ENCODE measurements at places on chromosomes 1 and 21. TPM values are rescaled to one million over a fixed set of nuclear protein-coding genes. Genes with fewer than 3 reads are reported as not detected.

CD34 gene
- not detected for polyA plus RNA-seq

DNA sequence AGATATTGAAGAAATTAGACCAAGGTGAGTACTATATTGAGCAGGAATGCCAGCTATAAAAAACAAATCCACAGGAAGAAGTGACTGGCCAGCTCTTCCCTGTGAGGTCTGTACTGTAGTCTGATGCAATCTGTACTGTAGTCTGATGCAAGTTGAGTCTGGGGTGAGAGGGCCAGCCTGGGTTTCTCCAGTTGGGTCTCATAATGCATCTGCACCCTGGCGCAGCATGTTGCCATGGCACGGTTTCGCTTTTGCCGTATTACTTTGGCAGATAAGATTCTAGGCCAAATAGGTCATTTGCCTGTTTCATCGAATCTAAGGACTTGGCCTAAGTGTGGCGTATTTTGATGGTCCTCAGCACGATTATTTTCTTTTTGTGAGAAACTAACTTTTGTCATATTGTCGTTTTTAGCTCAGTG is 24.4 kb upstream of the PGD start:
- no peak for DNase-seq

DNA sequence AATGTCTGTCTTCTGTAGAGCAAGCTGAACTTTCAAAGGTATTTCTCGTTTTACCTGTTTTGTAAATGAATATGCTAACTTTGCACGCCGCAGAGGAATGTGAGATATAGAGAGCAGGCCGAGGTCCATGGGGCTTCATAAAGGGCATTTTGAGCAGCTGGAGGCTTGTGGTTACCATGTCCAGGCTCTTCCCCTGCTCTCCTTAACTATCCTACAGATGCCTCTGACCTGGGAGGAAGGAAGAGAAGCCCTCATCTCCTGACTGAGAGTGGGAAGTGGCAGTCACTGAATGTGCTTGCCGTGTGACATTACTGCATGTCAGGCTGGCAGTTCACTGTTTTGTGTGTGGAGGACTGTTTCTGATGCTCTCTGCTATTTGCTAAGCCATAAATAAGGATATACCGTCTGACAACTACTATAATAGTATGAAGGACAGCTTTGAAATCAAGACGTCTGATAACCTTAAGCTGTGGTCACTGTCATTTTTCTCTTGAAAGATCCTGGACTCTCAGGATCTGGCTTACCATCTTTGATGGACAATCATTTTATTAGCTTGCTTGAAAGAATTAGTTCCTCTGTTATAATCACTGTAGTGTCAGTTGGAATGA is 92.2 kb downstream of the DYRK1A start:
- no peak for DNase-seq

GRCh38 chr1:171799166-171799565 is 17.7 kb downstream of the METTL13 start:
- DNase-seq = no peak

- peak; percentile 40 for DNase-seq
These were observed 10.9 kb upstream of the IFI16 start for GRCh38 chr1:158998781-158999161.

GRCh38 chr1:42930178-42931107 is 28.2 kb downstream of the SLC2A1 start:
- DNase-seq = no peak

DNA sequence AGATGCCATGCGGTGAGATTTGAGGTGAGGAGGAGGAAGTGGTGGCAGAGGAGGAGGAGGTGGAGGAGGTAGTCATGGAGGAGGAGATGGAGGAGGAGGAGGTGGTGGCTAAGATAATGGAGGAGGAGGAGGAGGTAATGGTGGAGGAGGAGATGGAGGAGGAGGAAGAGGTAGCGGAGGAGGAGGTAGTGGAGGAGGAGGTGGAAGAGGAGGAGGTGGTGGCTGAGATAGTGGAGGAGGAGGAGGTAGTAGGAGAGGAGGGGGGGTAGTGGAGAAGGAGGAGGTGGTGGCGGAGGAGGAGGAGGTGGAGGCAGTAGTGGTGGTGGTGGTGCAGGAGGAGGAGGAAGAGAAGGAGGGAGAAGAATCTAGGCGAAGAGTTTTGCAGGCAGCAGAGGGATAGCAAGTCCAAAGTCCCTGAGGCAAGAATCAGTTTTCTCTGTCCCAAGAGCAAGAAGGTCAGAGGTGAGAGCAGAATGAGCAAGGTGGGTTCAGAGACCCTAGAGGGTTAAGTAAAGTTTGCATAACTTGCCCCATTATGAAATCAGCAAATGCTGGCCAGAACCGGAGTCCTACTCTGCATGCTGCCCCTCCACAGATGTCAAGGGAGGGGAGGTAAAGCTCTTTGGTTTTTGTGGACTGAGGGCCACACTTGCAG is 38.9 kb upstream of the GNPAT start:
- DNase-seq = no peak

GRCh38 chr21:41407541-41408460 is 18.2 kb upstream of the MX1 start:
- no peak for DNase-seq

DNA sequence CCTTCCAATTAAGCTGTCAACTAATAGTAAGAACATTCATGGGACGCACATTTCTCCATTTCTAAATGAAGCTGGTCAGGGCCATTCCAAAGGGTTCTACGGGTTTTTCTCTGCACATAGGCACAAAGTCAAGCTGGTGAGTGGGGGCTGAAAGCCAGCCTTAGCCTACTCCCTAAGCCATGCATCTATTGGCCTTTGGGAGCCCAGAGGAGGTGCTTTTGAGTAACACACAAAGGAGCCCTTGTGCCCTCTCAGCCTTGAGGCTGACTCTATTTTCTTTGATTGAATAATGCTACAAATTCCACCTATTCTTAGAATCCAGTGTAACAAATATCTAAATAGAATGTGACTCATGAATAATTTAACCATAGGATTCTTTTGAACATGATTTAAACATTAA is 73.6 kb downstream of the RGS13 start:
- DNase-seq = peak; percentile 87

GRCh38 chr1:8473121-8473875 is 155.4 kb downstream of the SLC45A1 start:
- DNase-seq = peak; percentile 55

DNA sequence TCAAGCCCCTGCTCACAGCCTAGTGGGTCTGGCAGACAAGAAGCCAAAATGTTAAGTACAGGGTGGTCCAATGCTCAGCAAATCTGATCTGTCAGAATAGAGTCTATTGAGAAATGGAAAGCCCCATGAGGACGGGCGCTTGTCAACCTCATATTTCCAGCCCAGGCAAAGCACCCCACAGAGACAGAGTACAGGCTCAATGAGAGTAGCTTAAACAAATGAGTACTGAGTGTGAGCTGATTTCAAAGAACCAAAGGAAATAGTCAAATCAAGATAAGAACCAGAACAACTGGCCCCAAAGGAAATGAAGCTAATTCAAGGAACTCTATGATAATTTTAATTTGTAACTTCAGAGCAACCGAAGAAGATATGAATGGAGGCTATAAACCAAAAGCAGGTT is 44.6 kb upstream of the SLC30A1 start:
- DNase-seq = no peak

ZNF683 gene
- not detected for polyA plus RNA-seq

S100A12 gene
- polyA plus RNA-seq = not detected

DNA sequence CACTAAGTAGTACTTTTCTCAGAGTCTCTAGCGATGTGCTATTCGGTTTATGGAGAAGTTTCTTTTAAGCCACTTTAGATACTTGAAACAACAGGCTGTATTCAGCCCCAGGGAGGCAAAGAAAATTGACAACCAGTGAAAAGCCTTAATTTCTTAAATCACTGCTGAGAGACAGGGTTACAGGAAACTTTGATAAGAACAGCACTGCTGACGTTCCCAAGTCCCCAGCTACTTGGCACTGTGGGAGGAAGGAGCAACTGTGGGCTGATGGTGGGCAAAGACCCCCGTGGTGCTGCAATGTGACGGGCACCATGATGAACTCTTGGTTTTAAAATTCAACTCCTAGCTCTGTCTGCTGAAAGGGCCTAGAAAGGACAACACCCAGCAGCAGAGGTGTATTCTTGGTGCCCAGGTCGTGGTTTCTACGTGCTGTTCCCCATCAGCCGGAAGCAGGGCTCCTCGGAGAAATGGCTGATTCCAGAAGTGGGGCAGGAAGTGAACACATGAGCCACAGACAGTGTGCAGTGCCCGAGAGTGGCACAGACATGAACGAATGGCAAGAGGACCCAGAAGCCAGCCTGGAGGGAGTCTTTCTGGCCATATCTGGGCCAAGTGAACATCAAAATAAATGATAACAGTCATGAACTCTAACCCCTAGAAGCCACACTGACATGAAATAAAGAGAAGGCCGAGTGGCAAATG is 5.3 kb downstream of the PTTG1IP start:
- DNase-seq = no peak

DNA sequence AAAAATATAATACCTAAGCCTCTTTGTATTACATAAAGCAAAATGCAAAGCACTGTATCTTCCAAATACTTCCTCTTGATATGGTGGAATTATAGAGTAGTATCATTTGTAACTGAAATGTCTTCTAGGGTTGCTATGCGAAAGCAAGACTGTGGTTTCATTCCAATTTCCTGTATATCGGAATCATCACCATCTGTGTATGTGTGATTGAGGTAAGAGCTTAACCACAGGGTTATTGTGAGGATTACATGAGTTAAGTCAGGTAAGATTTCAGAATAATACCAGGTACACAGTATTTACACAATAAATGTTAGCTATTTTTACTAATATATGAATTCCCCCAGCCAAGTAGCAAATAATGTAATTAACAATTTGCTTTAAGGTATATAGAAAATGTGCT is 24.7 kb downstream of the CD53 start:
- DNase-seq = no peak

DNA sequence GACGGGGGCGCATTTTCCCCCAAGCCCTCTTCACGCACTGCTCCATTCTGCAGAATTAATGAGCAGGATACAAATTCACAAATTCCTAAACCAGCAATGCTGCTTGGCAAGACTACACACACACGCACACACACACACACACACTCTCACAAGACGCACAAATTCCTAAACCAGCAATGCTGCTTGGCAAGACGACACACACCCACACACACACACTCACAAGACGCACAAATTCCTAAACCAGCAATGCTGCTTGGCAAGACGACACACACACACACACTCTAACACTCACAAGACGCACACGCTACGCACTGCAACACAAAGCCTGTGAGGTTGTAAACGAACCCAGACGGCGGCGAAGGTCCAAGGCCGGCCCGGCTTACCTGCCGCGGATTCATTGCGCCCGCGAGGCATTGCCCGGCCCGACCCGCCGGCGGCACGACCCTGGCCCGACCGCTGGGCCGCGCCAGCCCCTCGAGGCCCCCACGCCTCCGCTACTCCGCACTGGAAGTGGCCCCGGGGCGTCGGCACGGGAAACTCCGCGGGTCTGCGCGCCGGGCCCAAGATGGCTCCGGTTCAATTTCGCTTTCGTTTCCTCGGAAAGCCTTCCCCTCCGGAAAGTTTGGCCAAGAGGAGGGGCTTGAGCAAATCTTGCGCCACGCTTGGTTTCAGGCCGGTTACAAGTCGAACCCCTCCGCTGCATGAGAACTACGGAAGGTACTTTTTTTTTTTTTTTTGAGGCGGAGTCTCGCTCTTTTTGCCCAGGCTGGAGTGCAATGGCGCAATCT is at the start of gene ADAR:
TSS of gene ADAR (minus strand) at position 578 of the 788 bp plus-strand sequence. CDS start at position 398, 180 bp downstream.
- peak; percentile 93 for DNase-seq

ZNF436 gene
- polyA plus RNA-seq = 4.3 TPM

- DNase-seq = peak; percentile 88
These were observed 3.4 kb downstream of the FCER1G start for GRCh38 chr1:161218301-161219077.

- no peak for DNase-seq
These were observed 77.4 kb downstream of the STUM start for GRCh38 chr1:226625832-226626576.

- no peak for DNase-seq
These were observed 448 bp upstream of the OBSCN start for GRCh38 chr1:228207381-228207810.

- DNase-seq = no peak
These were observed 496 bp downstream of the VPS45 start for GRCh38 chr1:150068109-150068435.

TRAPPC10 gene
- polyA plus RNA-seq = 10.6 TPM

DNA sequence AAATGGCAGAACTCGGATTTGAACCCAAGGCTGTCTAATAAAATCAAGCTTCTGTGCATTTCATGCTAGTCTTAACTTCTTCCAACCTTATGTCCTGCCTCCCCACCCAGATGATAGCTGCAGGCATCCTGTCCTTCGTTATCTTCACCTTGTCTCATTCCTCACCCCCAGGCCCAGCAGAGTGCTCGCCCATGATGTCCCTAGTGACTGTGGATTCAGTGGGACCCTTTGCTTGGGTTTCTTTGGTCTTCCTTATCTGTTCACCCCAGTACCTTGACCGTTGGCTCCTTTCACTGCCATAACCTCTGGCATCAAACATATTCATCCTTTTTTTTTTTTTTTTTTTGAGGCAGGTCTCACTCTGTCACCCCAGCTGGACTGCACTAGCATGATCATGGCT is 5.6 kb upstream of the BSDC1 start:
- no peak for DNase-seq

IL22RA1 gene
- 10.2 TPM for polyA plus RNA-seq

DNA sequence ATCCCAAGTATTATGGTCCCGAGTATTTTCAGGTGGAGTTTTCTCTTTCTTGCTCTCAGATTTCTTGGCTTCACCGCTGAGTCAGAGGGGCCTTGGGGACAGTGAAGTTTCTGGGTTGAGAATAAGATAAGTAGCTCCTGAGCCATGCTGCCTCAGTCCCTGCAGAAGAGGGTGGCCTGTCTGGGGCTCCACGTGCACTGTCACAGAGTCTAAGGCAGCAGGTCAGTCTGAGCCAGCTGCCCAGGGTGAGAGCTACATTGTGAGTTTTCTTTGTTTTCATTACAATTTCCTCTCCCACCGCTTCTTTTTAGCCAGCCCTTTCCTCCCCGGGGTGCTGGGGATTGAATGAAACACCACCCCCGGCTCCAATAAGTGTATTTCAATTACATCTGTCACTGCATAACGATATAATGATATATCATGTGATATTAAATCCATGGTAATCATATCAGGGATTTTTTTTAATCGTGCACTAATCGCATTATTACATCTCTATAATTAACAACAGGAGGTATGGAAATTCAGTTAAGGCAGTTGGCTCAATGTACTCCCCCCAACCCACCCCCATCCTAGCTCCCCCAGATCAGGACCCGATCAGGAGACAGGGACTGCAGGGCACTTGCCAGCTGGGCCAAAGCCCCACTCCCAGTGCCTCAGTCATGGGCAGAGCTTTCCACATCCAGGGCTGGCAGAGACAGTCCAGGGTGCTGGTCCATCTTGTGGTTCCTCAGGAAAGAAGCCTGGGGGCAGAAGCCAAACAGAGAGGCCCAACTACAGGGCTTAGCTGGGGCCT is 43.7 kb downstream of the DMAP1 start:
- no peak for DNase-seq

CFAP107 gene
- not detected for polyA plus RNA-seq

- no peak for DNase-seq
These were observed 275.5 kb downstream of the CAMTA1 start for GRCh38 chr1:7060745-7061144.

GRCh38 chr1:4664606-4665005 is 10.2 kb downstream of the AJAP1 start:
- DNase-seq = no peak

DNA sequence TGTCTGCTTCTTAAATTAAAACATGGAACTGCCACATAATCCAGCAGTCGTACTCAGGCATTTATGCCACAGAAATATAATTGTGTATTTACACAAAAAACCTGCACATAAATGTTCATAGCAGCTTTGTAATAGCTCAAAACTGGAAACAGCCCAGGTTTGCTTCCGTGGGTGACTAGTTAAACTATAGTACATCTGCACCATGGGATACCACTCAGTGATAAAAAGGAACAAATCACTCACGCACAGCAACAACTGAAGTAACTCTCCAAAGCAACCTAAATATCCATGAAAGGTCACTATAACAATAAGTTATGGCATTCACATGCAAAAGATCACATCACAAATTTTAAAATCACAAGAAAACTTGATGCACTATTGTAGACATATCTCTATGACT is 64.4 kb downstream of the KCNT2 start:
- no peak for DNase-seq

Data from HepG2 (cell line).